ENCODE measurements at places on chromosomes 16 and 17. TPM values are rescaled to one million over a fixed set of nuclear protein-coding genes. Genes with fewer than 3 reads are reported as not detected.
A peak's percentile ranks its signal among the peaks of the same experiment; 100 is the strongest.

DNA sequence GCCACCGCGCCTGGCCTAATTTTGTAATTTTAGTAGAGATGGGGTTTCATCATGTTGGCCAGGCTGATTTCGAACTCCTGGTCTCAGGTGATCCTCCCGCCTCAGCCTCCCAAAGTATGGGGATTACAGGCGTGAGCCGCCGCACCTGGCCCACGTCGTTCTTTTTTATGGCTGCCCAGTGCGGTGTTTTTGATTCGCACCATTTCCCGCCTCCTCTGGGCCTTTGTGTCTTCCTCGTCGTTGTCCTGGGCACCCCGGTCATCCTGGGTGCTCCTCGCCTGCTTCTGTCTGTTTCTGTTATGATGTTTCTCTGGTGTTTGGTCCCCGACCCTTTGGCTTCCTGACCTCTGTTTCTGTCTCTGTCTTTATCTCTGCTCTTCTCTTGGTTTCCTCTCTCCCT lies 15.0 kb downstream of the CBX4 start:
- no peak for DNase-seq

- DNase-seq: peak; percentile 86
Observed at GRCh38 chr17:45149037-45149668, 878 bp downstream of the HEXIM1 start.

GRCh38 chr17:46978489-46979146 lies 435 bp downstream of the RPRML start:
- peak; percentile 13 for DNase-seq

- DNase-seq: peak; percentile 73
Observed at GRCh38 chr17:32341141-32341856, 674 bp downstream of the C17orf75 start.

- peak; percentile 41 for DNase-seq
Observed at GRCh38 chr17:7839876-7840261, 5.9 kb downstream of the KDM6B start.

DNA sequence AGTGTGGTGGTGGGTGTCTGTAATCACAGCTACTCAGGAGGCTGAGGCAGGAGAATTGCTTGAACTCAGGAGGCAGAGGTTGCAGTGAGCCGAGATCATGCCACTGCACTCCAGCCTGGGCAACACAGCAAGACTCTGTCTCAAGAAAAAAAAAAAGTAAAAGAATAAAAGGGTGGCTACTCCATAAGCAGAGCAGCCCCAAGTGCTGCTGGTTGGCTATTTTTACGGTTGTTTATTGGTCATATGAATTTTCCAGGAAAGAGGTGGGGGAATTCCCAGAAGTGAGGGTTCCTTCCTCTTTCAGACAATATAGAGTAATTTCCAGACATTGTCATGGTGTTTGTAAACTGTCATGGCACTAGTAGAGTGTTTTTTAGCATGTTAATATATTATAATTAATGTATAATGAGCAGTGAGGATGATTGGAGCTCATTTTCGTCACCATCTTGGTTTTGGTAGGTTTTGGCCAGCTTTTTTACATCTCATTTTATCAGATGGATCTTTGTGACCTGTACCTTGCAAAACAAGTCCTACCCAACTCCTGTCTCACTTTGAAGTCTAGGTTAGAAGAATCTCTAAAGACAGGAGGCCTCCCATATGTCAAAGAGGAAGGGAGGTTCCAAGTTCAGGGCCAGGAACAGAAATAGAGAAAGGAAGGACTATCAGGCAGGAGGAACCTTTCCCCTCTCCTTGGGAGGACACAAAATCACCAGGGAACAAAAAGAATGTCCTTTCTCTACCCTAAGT lies 39.1 kb downstream of the HOXB1 start:
- no peak for DNase-seq

GRCh38 chr17:63483038-63483437 lies 6.2 kb downstream of the ACE start:
- DNase-seq: no peak

- DNase-seq: no peak
Observed at GRCh38 chr17:10499950-10500349, 18.4 kb downstream of the MYH1 start.

DNA sequence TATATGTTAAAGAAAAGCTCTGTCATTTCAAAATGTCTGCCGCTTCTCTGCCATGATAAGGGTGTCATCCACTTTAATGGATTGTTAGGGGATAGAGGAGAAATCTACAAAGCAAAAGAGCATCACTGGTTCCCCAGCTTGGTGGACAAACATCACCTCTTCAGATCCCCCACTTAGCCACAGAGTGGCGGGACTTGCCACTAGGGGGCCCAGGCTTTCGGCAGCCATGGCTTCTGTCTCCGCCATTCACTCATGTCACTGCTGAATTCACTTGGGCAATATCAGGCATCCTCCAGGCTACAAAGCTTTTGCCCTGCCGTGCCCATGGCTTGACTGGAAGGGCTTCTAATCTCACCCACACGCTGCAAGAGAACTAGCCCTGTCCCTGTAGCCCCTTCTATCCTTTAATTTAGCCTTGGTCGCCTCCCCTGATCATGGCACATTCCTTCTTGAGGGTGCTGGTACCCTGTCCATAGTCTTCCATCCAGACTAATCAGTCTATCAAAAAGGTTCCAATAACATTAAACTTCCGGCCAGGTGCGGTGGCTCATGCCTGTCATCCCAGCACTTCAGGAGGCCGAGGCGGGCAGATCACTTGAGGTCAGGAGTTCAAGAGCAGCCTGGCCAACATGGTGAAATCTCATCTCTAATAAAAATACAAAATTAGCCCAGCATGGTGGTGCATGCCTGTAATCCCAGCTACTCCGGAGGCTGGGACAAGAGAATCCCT lies 34.7 kb downstream of the SBK1 start:
- peak; percentile 78 for DNase-seq

GRCh38 chr17:78242024-78242742 lies 10.8 kb downstream of the TMEM235 start:
- DNase-seq: no peak

- DNase-seq: peak; percentile 47
Observed at GRCh38 chr16:88783391-88784073, 1.5 kb downstream of the PIEZO1 start.

DNA sequence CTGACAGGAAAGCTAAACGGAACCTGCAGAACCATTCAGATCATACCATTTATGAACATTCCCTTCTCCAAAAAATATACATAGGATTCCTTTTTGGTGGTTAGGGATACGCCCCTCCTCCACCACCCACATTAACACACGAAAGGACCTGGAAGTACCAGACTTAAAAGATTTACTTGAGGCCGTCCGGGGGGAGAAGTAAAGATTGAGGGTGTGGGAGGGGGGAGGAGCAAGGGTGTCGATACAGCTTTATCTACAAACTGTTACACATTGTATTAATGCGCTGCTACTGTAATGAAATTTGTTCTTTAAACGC lies 537 bp downstream of the PALB2 start:
- DNase-seq: no peak

GRCh38 chr17:45973099-45973780 lies 25.8 kb upstream of the STH start:
- DNase-seq: no peak

DNA sequence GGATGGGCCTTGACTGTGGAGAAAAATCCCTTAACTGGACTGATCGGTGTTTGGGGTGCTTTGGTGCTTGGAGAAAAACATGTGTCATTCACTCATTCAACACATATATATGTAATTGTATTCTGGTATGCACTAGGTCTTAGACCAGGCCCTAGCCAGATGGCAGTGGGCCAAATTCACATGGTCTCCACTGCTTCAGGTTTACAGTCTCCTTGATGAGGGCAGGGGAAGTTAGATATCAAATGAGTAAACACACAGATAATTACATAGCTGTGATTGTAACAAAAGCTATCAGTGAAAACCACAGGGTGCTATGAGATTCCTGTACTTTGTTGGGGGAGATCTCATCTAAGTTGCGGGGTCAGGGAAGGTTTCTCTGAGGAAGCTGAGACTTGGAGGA lies 78.8 kb downstream of the WWP2 start:
- DNase-seq: no peak

DNA sequence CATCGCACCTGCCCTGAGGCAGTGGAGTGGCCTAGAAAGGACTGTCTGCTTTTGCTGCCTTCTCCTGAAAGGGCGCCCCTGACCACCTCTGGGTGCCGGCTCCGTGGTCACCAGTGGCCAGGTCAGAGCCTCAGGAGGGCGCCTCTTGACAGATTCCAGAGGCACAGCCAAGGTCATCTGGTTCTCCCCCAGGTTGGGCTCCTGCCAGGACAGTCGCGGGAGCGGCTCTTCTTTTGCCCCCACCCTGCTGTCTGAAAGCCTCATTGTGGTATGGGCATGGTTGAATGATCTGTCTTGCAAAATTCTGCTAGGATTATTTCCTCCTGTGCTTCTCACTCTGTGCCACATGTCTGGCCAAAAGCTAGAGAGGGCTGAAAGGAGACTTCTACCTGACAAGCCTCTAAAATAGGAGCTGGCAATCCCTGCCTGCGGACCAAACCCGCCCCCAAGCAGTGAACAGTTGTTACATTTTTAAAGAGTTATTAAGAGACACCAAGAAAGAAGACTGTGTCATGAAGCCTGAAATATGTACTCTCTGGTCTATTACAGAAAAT lies 82.8 kb downstream of the SNX29 start:
- no peak for DNase-seq

- peak; percentile 31 for DNase-seq
Observed at GRCh38 chr17:43018008-43018853, 4.0 kb downstream of the VAT1 start.

DNA sequence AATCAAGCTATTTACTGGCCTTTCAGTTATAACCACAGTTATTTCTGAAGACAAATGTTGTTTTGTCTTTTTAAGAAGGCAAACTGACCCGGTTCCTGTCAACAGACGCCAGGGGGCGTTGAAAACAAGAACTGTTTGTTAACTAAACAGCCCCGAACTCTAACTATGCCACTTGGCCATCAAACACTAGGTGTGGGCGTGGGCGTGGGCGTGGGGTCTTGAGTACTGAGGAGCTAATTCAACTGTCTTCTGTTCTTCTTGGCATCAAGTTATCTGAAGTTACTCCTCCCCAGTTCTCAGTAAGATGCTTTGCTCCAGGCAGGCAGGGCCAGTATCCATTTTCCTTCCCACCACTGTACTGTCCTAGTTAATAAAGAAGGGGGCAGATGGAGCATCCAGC lies 63.3 kb upstream of the MTMR4 start:
- DNase-seq: peak; percentile 55

DNA sequence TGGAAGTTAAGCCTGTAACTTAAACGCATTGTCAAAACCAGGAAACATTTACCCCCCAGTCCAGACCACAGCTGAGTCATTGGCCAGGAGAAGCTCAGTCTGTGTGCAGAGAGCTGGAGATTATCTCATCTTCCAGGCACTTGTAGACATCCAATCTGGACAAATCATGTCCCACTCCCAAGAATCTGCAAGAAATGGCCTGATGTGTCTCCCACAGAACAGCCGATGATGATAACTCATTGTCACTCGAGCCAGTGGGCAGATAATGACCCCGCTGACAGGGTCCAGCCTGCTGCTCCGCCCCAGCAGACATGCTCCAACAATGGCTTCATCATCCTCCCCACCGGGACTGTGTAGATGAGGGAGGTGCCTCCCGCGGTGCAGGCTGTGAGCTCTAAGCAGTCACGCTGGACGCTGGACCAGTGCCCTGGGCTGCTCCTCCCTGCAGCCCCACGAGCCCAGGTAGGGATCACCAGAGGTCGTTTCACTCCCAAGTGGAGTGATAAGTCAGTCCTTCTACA lies 322.5 kb downstream of the C16orf95 start:
- DNase-seq: no peak

DNA sequence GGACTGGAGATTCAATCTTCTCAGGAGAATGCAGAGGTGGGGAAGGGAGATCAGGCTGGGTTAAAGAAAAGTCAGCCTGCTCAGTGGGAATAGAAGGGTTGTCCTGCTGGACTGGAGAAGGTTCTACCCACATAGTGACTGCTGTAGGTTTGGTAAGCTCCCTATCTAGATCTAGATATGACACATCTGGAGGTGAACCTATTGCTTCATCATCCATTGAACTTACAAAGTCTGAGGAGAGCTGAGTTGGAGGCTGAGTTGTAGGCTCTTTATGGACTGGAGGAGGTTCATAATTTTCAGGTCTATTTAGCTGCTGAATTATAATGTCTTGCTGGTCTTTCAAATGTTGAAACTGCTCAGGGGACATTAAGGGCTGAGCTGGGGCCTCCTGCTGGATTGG lies 46.0 kb upstream of the NF1 start:
- no peak for DNase-seq

DNA sequence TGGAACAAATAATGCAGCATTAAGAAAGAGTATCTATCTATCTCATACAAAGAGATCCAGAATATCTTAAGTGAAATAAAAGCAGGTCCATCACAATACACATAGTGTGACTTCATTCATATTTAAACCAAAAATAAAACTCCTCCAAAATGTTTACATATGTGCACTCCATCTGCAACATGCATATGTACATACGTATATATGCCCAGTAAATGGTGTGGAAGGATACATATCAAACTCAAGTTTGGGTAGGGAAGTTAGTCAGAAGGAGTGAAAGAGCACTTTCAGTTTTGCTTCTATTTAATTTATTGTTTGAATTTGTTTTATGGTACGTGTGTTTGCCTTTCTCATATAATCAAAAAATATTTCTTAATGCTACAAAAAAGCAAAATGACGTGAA lies 12.0 kb upstream of the ADAT1 start:
- no peak for DNase-seq

- no peak for DNase-seq
Observed at GRCh38 chr16:1647856-1648255, 30.2 kb upstream of the JPT2 start.

GNGT2 gene
- 23.2 TPM for total RNA-seq

AATK gene
- total RNA-seq: 0.78 TPM

MMP2 gene
- not detected for total RNA-seq

ITGB4 gene
- 0.67 TPM for total RNA-seq

DPEP1 gene
- total RNA-seq: not detected

CCL23 gene
- total RNA-seq: not detected

PER1 gene
- 56.3 TPM for total RNA-seq

AMDHD2 gene
- 28.3 TPM for total RNA-seq

MRM1 gene
- 14.6 TPM for total RNA-seq

SLC22A31 gene
- total RNA-seq: 0.39 TPM

OR3A2 gene
- total RNA-seq: 2.4 TPM

HOXB2 gene
- 13.3 TPM for total RNA-seq

CA5A gene
- total RNA-seq: not detected

UQCRC2 gene
- 260 TPM for total RNA-seq

IRX3 gene
- total RNA-seq: not detected

CCL7 gene
- total RNA-seq: not detected
